Stimulated activated CD8-positive, alpha-beta memory T cell treated with anti-CD3 and anti-CD28 coated beads, Interleukin-15, amount 100 ng/mL, for 1 hour (primary cell): ENCODE measurements at places on chromosomes 2 and 18.

DNA sequence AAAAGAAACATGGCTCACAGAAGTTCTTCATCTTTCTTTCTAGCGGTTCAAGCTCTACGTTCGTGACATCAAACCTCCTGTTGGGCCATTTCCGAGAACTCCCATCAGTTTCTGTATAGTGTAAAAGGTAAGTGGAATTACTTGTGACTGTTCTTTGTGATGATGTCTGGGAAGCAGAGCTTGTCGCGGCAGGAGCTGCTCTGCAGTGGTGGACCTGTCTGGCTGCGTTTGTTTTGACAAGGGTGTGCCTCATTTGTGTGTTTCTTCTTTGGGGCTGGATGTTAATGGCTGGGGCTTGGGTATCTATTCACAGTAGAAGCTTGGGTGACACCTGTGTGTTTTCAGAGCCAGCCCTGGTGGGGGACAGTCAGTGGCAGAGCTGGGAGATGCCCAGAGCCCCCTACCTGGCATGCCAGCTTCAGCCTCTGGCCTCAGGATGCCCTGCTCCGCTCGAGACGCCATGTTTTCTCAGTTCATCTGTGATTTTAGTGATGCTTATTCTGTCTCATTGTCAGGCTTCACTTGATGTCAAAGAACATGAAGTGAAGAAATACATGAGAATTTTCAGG lies 59.6 kb downstream of the LDLRAD4 start:
- no peak for DNase-seq

DNA sequence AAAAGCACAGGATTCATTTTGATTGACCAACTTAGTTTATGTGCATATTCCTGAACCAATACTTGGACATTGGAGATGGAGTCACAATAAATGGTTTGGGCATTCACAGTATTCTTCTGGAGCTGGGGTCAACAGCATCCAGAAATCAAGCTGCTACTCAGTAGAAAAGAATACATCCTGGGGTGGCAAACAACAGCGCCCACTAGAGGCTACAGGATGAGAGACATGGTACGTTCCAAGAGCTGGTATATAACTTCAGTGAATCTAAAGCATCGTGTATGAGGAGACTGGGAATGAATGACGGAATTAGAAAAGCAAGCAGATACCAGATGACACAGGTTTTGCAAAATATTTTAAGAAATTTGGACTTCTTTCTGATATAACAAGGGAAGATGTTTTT lies 142.9 kb upstream of the FIGN start:
- no peak for DNase-seq

GRCh38 chr2:189165656-189166380 lies 13.7 kb downstream of the COL5A2 start:
- DNase-seq: no peak

DNA sequence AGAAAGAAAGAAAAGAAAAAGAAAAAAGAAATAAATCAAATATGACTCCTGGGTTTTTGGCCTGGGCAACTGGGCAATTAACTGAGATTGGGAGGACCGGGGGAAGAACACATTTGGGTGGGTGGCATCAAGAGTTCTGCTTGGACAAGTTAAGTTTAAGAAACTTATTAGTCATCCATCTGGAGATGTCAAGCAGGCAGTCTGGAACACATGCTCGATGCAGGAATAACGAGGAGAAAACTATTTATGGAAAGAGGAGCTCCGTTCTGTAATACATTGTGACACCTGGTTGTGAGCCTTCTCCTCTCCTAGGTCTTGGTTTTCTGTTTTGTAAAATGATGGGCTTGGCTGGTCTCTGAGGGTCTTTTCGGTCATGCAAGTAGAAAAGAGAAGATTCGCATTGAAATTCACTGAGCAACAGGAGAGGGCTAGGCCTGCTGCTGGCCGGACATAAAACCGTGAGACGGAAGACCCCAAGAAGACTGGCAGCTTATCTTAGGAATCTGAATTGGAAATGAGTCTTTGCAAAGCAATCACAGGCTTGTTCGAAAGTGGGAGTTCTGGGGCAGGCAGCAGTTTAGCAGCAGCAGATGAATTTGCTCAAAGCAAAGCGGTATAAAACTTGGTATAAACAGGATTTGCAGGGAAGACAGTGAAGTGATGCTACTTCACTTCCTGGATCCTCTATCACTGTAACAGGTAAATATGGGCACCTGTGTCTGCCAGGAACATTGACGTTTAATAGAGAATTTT lies 51.4 kb downstream of the E2F6 start:
- DNase-seq: no peak

GRCh38 chr18:55880617-55881016 lies 292.6 kb upstream of the TCF4 start:
- DNase-seq: no peak

- no peak for DNase-seq
Measured at GRCh38 chr2:236614551-236614950, 44.9 kb downstream of the ACKR3 start.

- no peak for DNase-seq
Measured at GRCh38 chr2:187542123-187542522, 12.1 kb downstream of the TFPI start.

GRCh38 chr18:72419914-72420313 lies 124.2 kb downstream of the CBLN2 start:
- DNase-seq: no peak

- DNase-seq: no peak
Measured at GRCh38 chr2:1055014-1055595, 104.5 kb downstream of the SNTG2 start.

DNA sequence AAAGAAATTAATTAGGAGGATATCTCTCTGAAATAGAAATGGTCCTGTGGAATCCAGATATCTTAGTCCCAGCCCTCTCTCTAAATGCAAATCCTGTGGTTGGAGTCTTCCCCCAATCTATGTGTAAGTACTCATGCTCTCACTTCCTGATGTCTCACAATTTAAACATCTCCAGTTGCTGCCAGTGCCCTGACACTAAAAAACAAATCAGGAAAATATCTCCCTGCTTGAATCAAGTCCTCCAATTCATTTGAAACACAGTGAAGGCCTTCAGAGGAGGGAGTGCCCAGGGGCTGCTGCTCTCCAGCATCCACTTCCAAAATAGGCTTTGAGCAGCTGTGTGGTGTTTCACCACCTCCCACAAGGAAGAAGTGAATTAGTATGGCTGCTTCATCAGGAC lies 413.8 kb downstream of the RAD51AP2 start:
- DNase-seq: no peak

GRCh38 chr18:2083691-2084090 lies 487.6 kb downstream of the METTL4 start:
- DNase-seq: no peak

DNA sequence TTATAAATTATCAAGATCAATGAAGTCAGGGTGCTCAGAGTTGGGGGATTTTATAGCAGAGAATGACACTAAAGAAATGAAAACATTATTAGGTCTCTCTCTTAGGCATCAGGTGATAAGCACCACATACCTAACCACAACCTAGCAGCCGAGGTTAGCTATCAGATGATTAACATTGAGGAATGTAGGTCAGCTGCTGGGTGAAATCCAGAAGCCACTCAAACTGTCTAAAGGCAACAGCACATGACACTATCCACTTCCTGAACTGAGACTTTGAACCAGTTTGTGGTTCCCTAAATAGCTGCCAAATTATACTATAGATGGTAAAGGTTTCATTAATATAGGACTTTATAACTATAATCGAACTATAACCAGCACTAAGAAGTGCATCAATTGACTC lies 4.7 kb downstream of the EPG5 start:
- DNase-seq: peak; percentile 19

- no peak for DNase-seq
Measured at GRCh38 chr2:18987592-18988073, 370.8 kb downstream of the OSR1 start.

DNA sequence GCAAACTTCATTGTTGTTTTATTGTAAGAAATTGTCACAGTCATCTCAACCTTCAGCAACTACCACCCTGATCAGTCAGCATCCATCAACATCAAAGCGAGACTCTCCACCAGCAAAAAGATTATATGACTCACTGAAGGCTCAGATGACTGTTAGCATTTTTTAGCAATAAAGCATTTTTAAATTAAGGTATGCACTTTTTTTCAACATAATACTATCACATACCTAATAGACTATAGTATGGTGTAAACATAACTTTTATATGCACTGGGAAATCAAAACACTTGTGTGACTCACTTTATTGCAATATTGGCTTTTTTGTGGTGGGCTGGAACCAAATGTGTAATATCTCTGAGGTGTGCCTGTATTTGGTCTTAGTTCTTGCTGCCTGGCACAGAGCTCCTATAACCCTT lies 15.6 kb downstream of the SCN1A start:
- no peak for DNase-seq

DNA sequence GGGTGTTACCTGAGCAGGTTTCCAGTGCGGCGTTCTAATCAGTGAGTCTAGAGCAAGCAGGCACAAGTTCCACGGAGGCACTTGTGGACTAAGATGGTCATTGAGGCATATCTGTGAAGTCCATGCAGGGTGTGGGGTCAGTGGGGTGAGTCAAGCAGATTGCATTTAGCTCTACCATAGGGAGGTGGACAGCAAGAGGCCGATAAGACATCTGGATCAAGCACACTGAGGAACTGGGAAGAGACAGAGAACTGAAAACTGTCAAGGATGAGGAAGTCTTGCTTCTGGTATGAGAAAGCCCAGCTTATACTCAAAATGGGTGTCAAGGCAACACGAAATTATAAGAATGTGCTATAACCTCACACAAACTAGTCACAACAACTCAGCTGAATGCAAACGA lies 61.2 kb upstream of the SLC39A10 start:
- DNase-seq: no peak

DNA sequence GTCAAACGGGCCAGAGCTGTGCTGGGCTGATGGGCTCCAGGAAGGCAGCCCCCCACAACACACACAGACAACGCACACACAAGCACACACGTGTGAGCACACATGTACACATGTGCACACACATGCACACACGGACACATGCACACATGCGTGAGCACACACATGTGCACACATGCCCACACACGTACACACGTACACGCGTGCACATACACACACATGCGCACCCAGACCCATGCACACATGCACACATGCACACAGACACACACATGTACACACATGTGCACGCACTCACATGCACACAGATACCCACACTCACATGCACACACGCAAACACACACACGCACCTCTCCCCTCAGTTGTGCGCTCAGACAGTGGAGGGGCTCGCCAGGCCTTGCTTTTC lies 31.2 kb upstream of the HPCAL1 start:
- DNase-seq: no peak

DNA sequence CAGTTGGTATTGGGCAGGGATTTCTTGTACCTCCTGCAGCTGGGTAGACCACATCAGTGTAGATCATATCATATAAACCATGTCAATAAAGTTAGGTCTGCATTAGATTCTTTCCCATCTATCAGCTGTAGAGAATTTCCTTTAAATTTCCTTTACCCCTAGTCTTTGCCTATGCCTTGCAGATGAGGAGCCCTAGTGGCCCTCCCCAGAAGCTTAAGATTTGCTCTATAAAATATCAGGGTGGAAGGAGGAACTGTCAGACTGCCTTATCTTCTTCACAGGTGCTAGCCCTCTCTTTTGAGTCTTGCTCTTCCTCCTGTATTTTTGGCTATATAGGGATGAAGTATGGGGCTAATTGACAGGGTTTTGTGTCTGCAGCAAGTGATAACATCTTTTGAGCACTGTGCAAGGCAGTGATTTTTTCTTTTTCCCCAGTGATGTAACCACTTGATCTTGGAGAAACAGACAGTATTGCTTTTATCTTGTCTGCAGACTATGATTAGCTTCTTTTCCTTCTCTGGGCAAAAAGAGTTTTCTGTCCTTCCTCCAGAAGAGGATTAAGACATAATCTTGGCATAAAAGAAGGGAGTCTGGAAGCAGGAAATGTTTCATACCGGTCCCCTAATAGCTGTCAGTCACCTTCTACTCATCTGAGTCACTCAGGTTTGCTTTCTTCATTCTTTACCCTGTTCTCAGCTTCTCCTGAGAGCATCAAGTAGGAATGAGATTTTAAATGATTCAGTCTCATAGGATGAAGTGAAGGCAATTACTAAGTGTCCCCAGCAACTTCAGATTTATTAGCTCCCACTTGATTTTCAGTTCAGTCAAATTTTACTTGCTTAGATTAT lies 286.4 kb downstream of the CDH19 start:
- DNase-seq: no peak

DNA sequence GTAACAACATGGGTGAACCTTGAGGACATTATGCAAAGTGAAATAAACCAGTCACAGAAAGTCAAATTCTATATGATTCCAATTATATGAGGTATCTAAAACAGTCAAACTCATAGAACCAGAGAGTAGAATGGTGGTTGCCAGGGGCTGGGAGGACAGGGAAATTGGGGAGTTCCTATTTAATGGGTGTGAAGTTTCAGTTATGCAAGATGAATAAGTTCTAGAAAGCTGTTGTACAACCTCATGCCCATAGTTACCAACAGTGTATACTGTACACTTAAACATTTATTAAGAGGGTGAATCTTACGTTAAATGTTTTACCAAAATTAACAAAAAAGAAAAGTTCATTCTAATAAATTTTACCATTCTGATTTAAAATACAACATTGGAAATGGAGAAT lies 92.7 kb upstream of the WDSUB1 start:
- DNase-seq: no peak

GRCh38 chr2:149191915-149192314 lies 138.5 kb upstream of the LYPD6 start:
- no peak for DNase-seq

- DNase-seq: no peak
Measured at GRCh38 chr2:101779656-101780055, 82.1 kb downstream of the MAP4K4 start.

DNA sequence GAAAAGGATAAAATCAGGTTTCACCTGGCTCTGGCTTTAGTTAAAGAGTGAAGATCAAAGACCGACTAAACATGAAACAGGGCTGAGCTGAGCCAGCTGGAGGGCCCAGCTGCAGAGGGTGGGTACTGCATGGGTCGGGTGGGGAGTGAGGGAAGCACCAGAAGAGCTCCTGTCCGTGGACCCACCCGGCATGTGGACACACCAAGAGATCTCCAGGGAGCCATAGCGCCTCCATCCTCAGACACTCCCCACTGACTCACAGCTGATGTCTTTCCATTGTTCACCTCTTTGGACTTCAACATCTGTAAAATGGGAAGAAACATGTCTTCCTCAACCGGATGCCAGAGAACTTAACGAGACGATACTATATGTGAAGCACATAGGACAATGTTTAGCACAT lies 178.3 kb upstream of the KLHL29 start:
- DNase-seq: no peak

- no peak for DNase-seq
Measured at GRCh38 chr2:191821078-191821477, 25.8 kb downstream of the CAVIN2 start.

DNA sequence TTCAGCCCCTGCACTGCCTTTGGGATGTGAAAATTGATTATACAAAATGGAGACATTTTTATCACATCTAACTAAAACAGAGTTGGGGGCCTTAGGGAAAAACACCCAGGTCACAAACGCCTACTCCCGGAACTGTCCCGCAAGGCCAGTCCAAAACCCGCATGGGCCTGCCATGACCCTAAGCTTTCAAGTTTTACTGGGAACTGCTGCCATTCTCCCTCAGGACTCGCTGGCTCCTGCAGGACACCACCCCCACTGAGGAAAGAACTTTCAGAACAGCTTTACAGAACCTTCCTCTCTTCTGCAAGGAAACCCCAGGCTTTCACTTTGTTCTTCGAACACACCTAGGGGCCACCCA lies 320.4 kb upstream of the HS6ST1 start:
- no peak for DNase-seq
